ENCODE measurements at places on chromosomes 4 and X.

DNA sequence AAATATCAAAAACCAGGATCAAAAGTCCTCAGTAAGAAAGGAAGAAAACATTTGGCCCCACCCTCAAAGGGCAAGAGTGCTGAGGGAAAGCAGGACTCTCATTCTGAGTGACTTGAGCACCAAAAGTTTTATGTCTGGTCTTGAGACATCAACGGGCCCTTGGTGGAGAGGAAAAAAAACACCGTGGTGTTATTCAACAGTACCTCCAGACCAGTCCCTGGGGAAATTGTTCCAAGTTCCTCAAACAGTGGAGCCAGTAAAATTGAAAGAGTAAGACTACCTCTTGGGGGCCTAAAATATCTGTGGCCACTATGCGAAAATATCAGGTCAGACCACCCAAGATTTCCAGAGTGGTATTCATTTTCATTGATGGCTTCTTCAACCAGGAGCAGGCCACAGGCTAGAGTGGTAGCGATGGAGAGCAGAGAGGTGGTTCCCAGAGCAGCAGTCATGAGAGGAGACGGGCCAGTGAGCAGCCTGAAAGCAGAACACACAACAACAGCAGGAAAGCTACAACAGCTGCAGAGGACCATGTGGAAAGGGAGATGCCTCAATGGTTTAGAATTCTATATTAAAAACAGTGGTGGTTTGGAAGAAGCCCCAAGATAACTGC, 63.7 kb upstream of the RPL34 start:
- DNase-seq: no peak

DNA sequence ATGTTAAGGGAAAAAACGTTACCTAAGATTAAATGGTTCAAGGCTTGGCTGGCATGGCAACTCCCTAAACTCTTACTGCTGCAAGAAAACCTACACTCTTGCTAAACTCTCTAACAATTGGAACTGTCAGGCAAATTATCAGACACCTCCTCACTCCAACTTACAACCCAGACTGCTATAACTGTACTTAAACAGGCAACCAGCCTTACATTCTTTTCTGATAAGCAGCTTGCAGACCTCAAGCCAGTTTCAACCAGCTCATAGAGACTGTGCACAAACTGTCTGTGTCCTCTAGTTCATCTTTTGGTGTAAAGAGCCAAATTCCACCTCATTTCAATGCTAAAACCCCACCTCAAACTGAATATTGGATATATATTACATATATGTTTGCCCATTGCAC, 504.9 kb downstream of the UBE2NL start:
- DNase-seq: no peak

DNA sequence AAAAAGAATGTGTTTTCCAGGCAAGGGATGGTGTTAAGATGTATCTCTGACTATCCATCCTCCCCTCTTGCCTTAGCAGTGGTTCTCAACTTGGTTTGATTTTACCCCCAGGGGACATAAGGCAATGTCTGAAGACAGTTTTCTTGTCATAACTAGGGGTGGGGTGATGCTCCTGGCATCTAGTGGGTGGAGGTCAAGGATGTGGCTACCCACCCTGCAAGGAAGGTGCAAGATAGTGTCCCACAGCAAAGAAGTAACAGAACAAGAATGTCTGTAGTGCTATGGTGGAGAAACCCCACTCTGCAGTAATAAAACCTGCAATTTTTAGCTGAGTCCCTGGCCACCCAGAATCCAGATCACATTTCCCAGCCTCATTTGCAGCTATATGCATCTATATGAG, 81.2 kb upstream of the TBL1X start:
- no peak for DNase-seq

DNA sequence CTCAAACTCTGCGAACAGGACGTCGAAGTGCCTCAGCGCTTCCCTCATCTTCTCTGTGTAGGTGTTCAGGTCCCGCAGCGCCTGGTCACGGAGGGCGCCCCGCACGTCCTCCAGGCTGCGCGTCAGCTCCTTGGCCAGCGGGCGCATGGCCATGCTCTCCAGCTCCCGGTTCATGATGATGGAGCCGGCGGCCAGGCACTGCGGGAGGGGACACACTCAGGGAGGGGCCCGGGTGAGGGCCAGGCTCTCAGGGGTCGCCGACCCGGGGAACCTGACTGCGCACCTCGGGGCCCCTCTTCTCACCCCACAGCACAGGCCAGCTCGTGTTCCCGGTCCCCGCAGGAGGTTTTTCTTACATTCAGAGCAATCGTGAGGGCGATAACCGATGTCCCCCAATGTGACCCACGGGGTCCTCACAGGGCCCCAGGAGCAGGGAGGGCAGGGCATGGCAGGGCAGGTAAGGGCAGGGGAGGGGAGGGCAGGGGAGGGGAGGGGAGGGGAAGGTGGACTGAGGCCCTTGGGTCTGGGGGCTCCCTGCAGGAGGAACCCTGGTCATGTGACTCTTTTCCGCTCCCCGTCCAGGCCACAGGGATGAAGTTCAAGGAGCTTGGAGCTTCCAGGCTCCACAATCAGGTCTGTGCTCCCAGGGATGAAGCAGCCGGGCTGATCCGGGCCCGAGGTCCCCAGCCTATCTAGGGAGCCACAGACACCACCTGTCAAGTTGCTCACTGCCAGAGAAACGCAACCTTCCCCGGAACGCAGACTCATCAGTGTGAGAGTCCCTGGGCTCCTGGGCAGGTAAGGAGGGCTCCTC, 77.8 kb upstream of the MXD4 start:
- no peak for DNase-seq

DNA sequence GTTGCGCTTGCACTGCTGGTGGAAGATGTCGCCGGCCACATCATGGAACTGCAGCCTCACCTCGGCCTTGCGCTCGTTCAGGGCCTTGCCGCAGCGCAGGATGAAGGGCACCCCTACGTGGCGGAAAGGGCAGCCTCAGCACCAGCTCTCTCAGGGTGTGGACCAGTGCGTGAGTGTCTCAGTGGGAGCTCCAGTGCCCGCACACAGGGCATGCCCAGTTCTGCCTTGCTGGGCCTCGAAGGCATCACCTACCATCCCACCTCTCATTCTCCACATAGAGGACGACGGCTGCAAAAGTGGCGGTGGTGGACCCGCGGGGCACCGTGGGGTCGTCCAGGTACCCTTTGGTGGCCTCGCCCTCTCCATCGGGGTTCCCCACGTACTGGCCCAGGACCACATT, 14.0 kb downstream of the G6PD start:
- DNase-seq: no peak

DNA sequence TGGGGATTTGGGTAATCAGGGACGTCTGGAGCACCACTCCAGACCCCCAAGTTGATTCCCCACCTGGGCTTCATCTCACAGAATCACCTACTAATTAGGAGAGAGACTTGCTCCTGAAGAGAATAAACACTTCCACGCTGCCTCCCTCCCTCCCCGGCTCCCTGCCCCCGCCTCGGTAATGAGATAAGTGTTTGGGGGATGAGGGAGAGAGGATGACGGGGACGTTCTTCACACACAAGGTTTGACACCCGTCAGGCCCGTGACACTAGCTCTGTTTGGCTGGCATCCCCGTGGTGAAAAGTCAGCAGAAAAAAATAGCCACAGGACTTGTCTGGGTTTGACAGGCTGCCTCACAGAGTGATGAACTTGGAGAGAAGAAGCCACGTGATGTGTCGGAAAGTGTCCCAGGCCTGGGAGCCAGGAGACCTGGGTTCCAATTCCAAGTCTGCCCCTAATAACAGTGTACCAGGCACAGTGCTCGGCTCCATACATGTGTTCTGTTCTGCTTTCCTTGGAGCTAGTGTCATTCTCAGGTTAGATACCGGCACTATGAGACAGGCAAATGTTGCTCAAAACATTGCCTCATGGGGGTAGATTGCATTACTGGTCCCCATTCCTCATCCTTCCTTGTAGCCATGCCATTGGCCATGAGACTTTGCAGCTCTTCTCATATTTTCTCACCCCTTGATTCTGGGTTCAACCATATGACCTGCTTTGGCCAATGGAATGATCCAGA, 578.0 kb downstream of the BCOR start:
- DNase-seq: no peak

- DNase-seq: no peak
Observed at GRCh38 chr4:86338989-86339388, 20.9 kb downstream of the MAPK10 start.

GRCh38 chrX:10477525-10477924, 142.9 kb downstream of the MID1 start:
- no peak for DNase-seq

GRCh38 chrX:15719324-15719968, 18.6 kb upstream of the CA5B start:
- no peak for DNase-seq

DNA sequence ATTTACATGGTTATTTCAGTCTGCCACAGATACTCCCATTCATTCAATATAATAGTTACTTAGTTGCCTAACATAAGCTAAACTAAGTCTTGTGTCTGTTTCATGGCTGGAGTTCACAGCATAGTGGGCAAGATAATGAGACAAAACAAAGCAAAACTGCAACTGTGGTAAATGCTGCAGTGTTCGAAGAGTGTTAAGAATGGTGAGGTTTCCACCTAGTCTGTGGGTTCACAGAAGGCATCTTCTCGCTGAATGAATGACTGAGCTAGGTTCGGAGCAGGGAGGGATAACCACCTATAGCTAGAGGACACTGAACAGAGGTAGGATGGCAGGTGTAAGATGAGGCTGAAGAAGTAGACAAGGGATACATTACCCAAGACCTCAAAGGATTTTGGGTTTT, 171.0 kb downstream of the FBXW7 start:
- DNase-seq: no peak

DNA sequence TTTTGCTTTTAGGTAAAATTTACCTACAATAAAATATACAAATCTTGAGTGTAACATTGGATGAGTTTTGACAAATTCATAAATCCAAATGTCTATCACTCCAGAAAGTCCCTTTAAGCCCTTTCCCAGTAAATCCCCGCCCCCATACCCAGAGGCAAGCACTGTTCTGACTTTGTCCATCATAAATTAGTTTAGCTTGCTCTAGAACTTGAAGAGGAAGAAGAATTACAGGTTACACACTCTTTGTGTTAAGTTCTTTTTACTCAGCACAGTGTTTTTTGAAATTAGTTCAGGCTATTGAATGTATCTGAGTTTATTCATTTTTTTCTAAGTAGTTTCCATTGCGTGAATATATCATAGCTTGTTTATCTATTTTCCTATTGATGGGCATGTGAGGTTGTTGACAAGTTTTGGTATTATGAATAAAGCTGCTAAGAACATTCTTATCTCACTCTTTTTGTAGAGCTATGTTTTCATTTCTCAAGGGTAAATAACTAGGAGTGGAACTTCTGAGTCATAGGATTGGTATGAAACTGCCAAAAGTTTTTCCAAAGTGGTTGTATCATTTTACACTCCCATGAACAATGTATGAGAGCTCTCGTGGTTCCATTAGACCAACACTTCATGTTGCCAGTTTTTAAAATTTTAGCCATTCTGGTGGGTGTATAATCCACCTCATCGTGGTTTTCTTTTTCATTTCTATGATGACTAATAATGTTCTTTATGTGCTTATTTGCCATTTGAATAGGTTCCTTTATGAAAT, 22.4 kb upstream of the HPSE start:
- no peak for DNase-seq

DNA sequence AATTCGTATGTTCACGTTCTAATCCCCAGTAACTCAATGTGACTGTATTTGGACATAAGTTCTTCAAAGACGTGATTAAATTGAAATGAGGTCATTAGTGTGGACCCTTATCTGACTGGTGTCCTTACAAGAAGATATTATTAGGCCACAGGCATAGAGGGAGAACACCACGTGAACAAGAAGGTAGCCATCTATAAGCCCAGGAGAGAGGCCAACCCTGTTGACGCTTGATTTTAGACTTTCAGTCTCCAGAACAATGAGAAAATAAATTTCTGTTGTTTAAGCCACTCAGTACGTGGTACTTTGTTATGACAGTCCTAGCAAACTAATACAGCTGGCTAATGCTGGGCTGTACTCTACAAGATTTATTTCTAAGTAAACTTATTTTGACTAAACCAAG, 1.5 kb upstream of the EIF1AX start:
- no peak for DNase-seq

DNA sequence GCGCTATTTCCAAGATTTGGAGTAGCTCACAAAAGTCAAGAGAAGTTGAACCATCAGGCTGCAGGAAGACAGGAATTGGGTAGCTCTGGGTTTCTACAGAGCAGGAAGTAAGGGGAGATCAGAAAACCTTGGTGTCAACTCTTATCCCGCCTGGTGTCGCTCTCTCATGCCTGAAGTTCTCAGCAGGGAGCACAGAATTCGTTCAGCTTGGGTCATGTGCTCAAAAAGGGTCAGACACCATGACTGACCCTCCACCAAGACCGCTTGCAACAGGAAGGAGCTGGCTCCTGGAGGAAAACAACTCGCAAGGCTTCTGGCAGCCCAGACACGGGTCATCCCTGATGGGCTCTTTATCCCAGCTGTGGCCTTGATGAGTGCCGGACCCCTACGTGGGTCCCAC, 93.7 kb upstream of the MSX1 start:
- no peak for DNase-seq

DNA sequence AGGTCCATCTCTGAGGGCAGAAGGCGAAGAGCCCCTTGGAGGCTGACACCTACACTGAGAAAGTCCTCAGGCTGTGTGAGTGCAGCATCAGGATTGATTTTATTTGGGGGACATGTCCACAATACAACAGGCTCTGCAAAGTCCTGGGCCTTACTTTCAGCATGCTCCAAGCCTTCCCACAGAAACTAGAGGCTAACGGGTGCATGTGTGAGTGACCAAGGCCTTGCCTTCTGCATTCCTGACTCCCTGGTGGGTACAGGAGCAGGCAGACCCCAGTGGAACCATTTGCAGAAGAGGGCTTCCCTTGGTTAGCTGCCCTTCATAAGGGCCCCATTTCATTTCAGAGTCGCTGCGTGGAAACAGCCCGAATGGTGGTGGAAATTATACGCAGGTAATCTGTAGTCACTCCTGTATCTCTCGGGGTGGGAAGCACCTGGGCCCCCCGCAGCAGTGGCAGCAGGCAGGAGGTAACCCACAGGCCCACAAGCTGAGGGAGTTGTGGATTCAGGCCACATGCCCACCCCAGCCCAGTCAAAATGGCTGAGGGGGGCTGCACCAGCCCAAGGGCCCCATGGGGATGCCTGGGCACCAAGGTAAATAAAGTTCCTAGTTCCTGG, 37.7 kb downstream of the NSG1 start:
- DNase-seq: no peak

DNA sequence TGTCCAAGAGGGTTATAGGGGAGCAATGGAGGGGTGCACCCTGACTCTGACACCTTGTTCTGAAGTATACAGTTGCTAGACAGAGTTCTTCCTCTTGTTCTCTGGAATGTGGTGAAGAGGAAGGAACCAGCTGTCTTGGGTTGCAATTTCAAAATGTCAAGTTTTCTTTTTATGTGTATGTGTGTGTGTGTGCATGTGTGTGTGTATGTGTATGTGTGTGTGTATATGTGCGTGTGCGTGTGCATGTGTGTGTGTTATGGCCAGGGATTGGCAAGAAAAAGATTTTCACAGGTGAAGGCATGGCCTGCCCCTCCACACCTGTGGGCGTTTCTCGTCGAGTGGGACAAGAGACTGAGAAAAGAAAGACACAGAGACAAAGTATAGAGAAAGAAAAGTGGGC, 81.6 kb upstream of the ADGRA3 start:
- no peak for DNase-seq

- no peak for DNase-seq
Observed at GRCh38 chr4:13452927-13453579, 31.1 kb downstream of the RAB28 start.

Data from stimulated activated CD4-positive, alpha-beta T cell treated with anti-CD3 and anti-CD28 coated beads, Interleukin-1b, Interleukin-23, amount 100 ng/mL, for 1 hour (primary cell).